ENCODE measurements at places on chromosomes 1 and 21.
A peak's percentile ranks its signal among the peaks of the same experiment; 100 is the strongest.

DNA sequence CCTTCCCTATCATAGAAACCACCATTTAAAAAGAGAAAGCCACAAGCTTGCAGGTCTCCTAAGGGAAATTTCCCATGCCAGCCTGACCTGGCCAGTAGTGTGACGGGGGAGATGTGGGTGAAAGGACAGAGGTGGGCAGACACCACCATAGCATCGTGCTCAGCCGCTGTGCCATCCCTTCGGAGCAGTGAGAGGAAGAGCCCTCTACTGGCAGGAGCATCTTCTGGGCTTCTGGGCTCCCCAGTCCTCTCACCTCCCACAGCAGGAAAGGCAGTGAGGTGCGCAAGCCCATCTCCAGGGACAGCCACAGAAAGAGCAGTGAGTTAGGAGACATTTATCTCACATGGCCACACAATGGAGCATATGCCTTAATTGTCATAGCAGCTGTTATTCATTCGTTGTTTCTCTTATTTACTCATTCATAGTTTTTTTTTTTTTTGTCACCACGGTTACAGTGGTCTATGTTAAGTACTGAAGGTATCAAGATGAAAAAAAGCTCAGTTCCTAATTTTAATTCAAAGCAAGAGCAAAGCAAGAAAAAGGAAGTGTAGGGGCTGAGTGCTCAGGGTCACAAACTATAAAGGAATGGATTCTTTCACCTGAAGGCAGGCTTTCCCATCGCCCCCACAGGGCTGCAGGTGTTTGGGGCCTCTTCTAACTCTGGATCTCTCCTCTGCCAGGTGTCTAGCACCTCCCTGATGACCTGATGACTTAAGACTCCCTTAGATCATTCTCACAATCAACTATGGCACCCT, 48.8 kb upstream of the CAMK1G start:
- DNase-seq, result no peak

- DNase-seq, result no peak
Measured at GRCh38 chr1:204584699-204585372, 68.6 kb downstream of the MDM4 start.

- no peak for DNase-seq
Measured at GRCh38 chr1:75785320-75785982, 605 bp upstream of the RABGGTB start.

DNA sequence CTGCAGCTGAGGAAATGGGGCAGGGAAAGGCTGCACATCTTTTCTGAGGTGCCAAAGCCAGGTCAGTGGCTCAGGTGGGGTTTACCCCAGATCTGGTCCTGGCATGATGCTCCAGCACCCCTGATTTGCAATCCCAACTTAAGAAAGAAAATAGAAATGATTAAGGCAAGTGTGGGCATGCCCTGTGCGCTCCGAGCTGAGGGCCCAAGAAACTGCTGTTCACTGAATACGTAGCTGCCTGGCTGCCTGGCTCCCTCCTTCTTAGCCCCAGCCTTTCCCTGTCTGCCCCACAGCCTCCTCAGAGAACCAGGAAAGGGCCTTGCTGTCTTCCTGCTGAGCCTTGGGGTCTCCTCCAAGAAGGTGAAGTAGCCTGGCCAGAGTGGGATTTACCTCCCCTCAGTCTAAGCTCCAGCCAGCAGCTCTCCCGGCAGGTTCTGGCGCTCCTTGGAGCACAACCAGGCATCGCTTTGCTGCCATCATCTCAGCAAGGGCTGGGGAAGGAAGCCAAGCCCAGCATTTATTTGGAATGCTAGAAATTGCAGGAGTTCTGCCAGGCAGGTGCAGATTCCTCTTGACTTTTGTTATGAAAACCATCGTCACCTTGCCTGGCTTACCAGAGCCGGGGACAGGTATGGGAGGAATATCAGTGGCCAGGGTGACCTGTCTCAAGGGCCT, 51.3 kb upstream of the SELENON start:
- DNase-seq, result no peak

DNA sequence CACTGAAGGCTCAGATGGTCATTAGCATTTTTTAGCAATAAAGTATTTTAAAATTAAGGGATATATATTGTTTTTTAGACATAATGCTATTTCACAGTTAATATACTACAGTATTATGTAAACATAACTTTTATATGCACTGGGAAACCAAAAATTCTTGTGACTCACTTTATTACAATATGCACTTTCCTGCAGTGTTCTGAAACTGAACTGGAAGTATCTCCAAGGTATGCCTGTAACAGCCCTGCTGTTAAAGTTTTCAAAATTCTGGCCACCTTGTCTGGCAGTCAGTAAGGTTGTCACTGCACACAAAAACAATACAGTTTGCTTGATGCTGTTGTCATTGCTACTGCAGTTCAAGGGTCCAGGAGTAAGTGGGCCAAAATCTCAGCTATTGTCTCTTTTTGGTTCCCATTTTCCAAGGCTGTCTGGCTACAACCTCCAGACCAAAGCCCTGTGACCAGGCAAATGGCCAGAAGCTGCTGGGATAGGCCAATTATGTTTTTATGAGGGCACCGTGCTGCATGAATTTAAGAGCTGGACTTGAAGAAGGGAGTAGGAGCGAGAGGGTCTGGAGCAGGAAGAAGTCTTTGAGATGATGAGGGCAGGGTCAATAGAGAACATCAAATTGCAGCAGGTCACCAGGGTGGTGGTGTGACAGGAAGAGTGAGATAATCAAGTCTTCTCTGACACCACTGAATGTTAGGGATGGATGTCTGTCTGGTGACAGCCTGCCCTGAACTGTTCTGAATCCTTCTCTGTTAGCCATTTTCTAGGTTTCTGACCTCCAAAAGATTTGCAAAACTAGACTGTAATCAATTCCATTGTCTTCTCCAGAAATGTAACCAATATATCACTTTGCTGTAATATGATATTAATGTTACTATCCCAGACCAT, 82.3 kb upstream of the CACHD1 start:
- no peak for DNase-seq

DNA sequence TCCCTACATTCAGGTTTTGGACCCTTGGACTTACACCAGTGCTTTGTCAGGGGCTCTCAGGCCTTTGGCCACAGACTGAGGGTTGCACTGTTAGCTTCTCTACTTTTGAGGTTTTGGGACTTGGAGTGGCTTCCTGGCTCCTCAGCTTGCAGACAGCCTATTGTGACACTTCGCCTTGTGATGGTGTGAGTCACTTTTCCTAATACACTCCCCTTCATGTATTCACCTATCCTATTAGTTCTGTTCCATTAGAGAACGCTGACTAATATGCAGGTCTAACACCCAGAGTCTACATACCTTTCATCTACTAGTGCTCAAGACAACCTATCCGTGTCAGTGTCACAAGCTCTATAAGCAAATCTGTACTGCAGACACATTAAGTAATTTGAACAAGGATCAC, 605.3 kb downstream of the KCNT2 start:
- DNase-seq, result no peak

DNA sequence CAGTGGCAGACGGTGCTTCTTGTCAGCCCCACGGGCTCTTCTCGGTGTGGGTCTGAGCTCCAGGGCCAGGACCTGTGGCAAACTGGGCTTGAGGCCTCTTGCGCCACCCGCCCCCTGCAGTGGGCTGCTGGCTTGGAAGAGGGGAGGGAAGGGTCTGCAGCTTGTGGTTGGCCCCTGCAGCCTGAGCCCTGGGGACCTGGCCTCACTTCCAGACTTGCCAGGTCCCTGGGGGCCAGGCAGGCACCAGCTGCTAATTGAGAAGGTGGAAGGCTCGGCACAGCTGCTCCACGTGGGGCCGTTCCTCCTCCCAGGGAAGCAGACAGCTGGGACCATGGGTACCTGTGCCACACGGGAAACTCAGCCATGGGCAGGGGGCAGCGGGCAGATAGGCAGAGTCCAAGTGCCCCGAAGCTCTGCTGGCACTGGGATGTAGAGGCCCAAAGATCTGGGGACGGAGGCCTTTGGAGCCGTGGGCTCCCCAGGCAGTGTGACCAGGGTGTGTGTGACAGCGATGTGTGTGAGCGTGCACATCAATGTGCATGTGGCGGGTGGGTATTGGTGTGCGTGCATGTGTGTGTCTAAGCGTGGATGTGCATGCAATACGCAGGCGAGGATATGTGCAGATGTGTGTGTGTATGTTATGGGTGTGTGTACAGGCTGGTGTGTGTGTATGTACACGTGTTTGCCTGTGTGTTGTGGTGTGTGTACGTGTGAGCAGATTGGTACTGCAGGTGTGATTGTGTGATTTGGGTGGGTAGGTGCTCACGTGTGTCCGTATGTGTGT, 39.3 kb downstream of the TP73 start:
- no peak for DNase-seq

- DNase-seq, result no peak
Measured at GRCh38 chr1:199403531-199404116, 623.9 kb upstream of the NR5A2 start.

DNA sequence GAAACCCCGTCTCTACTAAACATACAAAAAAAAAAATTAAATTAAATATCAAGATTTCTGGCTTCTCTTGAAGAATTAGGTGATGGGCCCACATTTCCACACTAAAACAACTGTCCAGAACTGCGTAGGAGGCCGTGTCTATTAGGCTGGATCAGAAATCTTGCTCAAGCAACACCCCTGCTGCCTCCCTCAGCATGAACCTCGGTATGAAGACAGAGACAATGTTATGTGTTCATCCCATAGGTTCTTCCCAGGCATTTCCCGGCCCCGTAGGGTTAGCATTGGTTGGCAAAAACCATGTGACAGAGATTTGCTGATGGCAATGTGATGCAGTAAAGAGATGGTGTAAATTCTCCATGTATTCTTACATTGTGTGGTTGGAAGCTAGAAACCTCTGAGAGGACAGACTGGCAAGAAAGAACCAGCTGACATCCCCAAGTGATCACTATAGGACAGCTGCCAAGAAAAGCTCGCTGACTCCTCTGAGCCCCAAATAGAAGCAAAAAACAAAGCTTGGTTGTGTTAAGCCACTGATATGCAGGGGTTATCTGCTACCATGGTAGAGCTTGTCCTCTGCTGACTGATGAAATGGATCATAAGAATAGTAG, 34.5 kb downstream of the EBNA1BP2 start:
- no peak for DNase-seq

DNA sequence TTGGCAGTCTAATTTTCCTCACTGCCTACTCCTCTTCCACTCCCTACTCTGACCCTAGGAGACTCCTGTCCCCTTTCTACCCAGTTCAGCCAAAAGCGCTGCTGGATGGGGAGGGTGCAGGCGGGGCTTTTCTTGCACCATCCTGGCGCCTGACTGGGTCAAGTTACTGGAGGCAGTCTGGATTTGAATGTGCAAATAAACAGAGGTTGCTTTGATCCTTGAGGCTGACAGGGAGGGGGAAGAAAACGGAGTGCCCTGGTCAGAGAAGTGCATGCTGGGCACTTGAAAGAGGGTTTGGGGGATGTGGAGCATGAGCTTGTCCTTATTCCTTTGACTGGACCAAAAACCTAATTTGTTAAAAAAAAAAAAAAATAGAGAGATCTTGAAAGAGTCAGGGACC, 76.8 kb upstream of the SOX13 start:
- no peak for DNase-seq

DNA sequence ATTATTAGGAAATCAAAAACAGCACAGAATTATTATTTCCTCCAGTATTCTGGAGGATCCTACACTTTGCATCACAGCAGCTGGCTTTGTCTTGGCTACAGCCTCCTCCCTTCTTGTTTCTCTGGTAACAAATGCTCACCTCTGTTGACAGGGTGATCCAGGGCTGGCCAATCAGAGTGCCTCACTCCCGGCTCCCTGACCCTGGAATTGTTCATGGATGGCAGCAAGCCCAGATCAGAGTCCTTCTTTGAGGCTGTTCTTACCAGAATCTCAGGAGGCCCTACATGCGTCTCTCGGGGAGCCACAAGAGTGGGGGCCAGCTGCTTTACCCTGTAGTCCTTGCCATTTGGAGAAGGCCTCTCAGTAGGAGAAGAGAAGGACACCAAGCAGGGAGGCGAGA, 48.4 kb upstream of the IGSF5 start:
- DNase-seq, result no peak

- DNase-seq, result no peak
Measured at GRCh38 chr1:51976846-51977602, 13.5 kb downstream of the RAB3B start.

DNA sequence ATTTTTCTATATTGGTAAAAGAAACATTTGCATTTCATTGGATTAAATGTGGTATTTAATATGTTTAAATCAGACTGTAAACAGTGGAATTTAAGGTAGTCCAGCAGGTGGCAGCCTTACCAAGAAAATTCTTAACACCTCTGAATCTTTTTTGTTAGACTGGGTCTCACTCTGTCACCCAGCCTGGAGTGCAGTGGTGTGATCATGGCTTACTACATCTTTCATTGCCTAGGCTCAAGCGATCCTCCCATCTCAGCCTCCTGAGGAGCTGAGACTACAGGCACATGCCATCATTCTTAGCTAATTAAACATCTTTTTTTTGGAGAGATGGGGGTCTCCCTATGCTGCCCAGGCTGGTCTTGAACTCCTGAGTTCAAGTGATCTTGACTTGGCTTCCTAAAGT, 98.8 kb downstream of the RABGAP1L start:
- peak; percentile 45 for DNase-seq

- no peak for DNase-seq
Measured at GRCh38 chr1:11407301-11407994, 71.5 kb upstream of the DISP3 start.

- DNase-seq, result no peak
Measured at GRCh38 chr1:8441426-8441825, 123.5 kb downstream of the SLC45A1 start.

DNA sequence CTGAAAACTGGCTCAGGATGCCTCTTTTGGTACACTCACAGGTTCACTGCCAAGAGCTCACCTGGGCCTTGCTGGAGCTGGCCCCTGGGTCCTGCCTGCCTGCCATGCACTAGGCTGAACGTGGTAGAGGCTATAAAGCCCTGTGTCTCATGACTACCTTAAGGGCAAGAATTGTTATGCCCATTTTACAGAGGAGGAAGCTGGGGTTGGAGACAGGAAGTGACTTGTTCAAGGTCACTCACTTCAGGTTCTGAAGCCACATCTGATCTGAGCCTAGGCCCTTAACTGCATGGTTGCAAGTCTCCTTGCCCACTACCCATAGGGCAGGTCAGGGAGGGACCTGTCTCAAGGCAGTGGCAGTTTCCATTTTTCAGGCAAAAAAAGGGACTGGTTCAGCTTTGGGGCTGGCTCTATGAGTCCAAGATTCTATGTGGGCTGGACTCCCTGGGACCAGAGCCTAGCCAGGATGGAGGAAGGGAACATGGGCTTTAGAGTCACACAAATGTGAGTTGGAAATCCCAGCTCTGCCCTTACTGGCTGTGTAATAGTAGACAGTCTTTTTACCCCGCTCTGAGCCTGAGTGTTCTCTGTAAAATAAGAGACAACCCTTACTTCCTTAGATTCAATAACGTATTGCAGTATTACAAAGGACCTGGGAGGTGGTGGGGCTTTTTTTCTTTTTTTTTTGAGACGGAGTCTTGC, 7.8 kb downstream of the STK40 start:
- DNase-seq, result no peak

GRCh38 chr1:164618202-164618564, 59.2 kb downstream of the PBX1 start:
- no peak for DNase-seq

Measured in HCT116 (cell line).